CD8-positive, alpha-beta memory T cell (primary cell): ENCODE measurements at places on chromosomes 4 and X.

- no peak for DNase-seq
These were observed 58.6 kb upstream of the GK2 start for GRCh38 chr4:79466621-79467020.

- no peak for DNase-seq
These were observed 1258.4 kb downstream of the FAM133A start for GRCh38 chrX:94932278-94932965.

DNA sequence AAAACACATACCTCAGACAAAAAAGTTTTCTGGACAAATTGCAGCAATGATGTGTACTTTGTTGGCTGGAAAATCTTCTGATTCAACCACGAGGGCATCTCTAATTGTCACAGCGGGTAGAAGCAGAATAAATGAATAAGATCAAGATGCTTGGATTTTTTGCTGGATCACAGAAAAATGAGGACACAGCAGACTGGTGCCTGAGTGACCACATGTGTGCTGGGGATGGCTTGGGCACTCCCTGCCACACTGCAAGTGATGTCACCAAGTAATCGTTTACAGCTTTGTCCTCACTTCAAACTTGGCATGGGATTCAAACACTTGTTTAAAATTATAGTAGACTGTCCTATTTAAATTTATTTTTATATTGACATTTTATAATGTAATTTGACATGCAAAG, 557.0 kb downstream of the SPRY1 start:
- no peak for DNase-seq

GRCh38 chr4:124090021-124090420, 622.5 kb downstream of the ANKRD50 start:
- no peak for DNase-seq

DNA sequence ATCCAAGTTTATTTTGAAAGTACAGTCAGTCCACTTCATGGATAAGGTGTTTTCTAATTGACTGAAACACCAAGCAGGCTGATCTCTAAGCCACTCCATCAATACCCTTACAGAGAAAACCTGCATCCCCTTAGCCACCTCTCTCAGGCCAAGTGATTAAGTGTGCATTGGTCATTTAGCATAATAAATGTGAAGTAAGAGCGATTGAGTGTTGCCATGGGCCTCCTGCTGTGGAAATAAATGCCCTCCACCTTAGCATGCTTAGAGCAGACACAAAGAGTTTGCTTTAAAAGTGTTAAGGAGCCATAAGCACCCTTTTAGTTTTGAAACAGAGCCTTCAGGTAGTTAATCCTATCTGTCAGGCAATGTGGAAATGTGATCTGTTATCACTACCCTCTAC, 386.5 kb downstream of the GPAT3 start:
- DNase-seq: no peak

- DNase-seq: no peak
These were observed 7.5 kb upstream of the LRBA start for GRCh38 chr4:151022586-151022985.

DNA sequence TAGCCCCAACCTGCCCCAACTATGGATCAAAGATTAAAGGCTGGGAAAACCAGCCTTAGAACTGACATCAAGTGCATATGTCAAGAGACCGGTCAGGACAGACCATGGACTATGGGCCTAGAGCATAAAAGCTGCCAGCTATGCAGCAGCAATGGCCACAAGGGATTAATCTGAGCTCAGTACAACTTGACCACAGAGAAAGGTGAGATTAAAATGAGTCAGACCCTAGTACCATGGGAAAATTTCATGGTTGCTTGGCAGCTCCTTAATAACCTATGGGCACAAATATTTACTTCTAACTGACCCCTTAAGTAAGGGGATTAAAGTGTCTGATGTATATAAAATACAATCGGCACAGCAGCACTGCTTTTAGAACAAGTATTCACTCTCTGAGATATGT, 54.4 kb downstream of the CBR4 start:
- DNase-seq: no peak

GRCh38 chr4:169033660-169034059, 23.6 kb upstream of the CBR4 start:
- DNase-seq: no peak

- no peak for DNase-seq
These were observed 52.5 kb downstream of the TRPC5OS start for GRCh38 chrX:111928456-111928855.

DNA sequence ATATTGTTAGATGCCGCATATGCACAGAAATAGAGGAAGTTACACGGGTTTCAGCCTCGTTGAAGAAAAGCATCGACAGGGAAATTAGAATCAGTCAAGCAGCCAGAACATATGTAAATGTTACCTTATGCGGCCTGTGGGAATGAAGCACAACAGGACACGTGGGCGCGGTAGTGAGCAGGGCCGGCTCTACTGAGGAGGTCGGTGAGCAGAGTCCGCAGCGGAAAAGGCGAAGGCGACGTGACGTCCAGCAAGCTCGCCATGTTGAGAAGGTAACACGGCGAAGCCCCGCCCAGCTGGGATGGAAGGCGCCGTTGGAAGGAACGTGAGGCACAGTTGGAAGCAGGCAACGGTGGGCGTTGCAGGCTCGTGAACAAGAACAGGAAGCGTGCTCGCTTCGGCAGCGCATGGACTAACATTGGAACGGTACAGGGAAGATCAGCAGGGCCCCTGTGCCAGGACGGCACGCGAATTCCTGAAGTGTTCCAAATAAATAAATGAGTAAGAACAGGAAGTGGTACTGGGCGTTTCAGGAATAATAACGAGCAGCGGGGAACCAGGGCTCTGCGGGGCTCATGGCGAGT, 54.6 kb downstream of the MTNR1A start:
- no peak for DNase-seq

GRCh38 chr4:153579872-153580271, 104.2 kb upstream of the TLR2 start:
- DNase-seq: no peak

GRCh38 chr4:28350485-28350884, 1489.8 kb downstream of the STIM2 start:
- no peak for DNase-seq

- no peak for DNase-seq
These were observed 496.5 kb downstream of the RPA4 start for GRCh38 chrX:97380200-97380599.

DNA sequence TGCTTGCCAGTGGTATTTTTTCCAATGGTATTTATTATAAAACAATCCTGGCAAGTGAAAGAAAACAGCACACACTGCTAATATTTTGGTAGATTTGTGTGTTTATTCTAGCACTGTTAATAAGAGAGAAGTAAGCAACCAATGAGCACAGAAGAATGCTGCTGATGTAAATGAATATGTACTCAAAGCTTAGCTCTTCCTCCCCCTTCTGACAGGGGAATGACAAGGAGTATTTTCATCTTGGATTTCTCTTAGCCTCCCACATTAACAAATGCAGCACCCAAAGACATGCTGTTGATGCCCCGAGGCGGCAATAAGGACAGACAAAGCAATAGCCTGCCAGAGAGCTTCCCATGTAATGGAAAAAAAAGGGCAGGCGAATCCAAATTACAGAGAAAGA, 18.6 kb downstream of the ARHGAP6 start:
- no peak for DNase-seq

GRCh38 chrX:55030271-55031205, at the start of gene ALAS2:
Gene ALAS2 (minus strand): TSS chrX:55030977. CDS start chrX:55026000, 4,977 bp downstream.
- no peak for DNase-seq
